Stimulated activated CD4-positive, alpha-beta T cell treated with anti-CD3 and anti-CD28 coated beads, Interleukin-12 subunit alpha, Interleukin-12 subunit beta, amount 100 ng/mL, for 48 hours (primary cell): ENCODE measurements at places on chromosomes 7 and 10.

GRCh38 chr10:72879245-72879644 is 14.3 kb upstream of the OIT3 start:
- DNase-seq = no peak

DNA sequence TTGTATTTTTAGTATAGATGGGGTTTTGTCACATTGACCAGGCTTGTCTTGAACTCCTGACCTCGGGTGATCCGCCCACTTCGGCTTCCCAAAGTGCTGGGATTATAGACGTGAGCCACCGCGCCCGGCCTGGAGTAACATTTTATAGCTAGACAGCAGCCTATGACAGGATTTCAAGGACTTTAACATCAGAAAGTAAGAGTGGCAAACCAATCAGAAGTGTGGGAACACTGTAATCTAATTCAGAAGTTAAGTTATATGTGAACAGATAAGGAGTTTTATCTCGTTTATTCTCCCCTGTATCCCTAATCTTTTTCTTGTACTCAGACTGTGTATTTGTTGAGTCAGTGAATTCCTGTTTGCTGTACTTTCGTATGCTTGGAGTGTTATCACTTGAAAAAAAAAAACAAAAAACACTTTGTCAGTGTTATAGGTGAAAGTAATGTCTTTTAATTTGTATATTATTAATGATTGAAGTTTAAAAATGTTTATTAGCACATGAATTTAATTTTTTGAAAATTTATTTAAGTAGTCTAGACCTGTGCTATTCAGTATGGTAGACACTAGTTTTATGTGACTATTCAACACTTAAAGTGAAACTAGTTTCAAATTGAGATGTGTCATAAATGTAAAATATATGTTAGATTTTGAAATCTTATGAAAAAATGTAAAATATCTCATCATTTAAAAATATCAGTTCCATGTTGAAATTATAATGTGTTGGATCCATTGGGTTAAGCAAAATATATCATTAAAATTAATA is 38.6 kb downstream of the RSBN1L start:
- no peak for DNase-seq

DNA sequence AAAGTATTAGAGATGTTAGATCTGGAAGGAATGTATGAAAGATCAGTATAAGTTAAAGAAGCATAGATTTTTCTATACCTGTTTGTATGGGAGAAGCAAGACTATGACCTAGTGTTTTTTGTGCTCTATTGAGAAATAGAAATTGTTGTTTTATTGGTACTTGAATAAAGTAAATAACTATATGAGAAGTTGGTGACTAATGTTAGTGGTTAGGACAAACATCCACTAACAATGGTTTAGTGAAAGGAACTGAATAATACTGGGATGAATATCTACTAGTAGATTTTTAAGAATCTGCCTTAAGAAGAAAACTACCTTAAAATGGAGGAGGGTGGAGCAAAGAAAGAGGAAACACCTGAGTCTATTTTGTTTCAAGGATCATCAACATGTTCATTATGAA is 521.1 kb upstream of the POT1 start:
- DNase-seq = no peak

DNA sequence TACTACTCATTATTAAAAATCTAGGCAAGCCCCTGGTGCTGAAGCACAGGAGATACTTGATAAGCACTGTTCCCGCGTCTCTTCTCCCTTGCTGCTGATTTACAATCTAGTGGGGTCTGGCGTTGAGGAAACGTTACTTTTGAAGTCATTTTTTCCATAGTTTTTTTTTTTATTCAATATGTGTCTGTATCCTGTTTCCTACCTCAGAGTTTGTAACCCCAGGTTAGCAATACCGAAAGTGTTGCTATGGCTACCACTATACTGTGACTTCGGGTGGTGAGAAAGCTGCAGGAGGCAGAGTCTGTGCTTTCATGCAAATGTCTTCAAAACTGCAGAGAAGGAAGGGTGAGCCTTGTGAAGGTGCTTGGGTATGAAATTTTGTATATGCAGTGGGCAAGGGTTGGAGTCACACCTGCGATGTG is 458.8 kb upstream of the GHITM start:
- DNase-seq = no peak

GRCh38 chr7:88357781-88358525 is 51.3 kb upstream of the STEAP4 start:
- no peak for DNase-seq

DNA sequence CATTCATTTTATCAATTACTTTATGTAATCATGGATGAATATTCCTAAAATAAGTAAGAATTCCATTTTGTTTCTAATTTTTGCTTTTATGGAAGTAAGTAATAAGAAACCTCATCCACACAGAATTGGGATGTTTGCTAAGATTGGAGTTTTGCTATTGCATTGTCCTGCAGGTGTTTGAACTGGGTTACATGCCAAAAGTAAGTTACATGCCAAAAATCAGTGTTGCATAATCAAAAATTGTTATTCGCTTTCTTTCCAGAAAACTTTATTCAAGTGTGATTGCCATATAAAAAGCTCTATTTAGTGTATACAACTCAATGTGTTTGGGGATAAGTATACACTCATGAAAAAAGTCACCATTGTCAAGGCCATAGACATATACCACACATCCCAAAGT is 346.7 kb upstream of the PLXDC2 start:
- no peak for DNase-seq

DNA sequence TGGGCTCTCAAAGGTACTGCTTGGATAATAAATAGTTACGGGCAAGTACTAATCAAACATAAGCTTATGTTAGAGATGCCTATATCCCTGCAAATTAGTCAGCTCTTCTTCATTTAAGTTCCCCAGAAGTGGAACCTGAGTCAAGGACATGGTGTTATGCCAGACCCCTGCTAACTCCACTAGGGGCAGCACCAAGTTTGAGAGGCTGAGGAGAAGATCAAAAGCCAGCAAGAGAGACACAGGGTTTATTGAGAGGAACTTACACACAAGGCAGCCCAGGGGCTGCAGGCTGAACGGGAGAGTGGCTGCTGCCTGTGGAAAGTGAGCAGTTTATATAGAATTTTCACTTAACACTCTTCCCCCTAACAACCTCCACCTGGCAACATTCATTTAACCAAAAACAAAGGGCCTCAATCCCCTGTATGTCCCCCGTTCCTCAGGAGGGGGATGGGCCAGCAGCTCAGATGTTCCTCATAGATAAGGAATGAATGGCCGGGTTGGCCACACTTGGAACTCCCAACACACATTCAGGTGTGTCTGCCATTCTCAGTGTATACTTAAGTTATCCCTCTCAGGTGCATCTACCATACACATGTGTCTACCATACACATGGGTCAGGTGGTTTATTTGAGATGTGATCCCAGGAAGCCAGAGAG is 62.6 kb upstream of the GHITM start:
- DNase-seq = no peak

GRCh38 chr10:106424054-106424453 is 740.5 kb downstream of the SORCS1 start:
- no peak for DNase-seq

- no peak for DNase-seq
Measured at GRCh38 chr7:135745703-135746312, 2.8 kb downstream of the FAM180A start.

- no peak for DNase-seq
Measured at GRCh38 chr10:3496138-3496537, 288.9 kb downstream of the KLF6 start.

DNA sequence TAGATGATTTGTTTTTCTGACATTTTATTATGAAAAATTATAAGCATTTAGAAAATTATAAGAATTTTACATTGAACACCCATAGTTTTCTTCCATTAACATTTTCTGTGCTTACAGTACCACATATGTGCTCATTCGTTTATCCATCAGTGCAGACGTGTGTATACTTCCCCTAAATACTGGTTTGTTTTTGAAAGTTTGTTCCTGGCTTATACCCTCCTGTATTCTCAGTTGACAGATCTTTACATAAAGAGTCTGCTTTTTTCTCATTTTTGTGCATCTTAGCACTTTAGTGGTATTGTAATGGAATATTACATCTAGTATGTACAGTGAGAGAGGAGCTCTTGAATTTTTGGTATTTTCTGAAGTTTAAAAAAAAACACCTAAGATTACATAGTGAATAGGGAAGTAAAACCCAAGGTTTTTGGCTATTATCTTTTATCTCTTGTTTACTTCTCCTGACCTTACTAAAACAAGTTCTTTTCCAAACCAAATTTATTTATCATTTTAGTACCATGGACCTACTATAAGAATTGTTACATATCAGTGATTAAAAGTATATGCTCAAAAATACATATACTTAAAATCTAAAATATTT is 8.1 kb downstream of the DLD start:
- no peak for DNase-seq

GRCh38 chr7:131235489-131236317 is 92.0 kb upstream of the MKLN1 start:
- DNase-seq = peak; percentile 64

DNA sequence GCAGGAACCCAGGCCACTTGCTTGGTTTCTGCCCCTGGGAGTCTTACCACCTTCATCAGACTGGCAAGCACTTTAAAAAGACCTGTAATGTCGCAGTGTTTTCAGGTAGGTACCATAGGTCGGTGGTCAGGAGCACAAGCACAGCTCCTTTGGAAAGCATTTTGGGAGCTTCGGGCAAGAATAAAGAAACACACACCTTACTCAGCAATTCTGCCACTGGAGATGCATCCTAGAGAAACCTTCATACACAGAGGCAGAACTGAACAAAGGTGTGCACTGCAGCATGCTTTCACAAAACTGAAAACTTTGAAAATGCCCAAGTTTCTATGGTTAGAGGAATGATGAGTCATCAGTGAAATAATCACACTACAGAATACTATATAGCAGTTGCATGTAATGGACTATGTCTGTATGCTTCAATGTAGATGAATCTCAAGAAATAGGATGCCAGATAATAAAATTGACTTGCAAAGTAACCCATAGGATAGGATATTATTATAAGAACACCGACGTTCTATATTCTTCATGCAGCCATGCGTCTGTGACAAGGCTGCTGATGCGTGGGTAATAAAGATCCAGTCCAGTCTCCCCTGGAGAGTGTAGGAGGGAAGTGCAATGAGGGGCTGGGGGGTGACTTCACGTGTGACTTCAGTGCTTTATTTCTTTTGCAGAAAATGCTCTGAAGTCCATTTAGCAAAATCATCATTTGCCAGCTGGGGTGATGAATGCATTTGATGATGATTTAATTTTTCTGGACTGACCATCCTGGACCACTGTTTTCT is 309.5 kb downstream of the WDR37 start:
- DNase-seq = no peak

DNA sequence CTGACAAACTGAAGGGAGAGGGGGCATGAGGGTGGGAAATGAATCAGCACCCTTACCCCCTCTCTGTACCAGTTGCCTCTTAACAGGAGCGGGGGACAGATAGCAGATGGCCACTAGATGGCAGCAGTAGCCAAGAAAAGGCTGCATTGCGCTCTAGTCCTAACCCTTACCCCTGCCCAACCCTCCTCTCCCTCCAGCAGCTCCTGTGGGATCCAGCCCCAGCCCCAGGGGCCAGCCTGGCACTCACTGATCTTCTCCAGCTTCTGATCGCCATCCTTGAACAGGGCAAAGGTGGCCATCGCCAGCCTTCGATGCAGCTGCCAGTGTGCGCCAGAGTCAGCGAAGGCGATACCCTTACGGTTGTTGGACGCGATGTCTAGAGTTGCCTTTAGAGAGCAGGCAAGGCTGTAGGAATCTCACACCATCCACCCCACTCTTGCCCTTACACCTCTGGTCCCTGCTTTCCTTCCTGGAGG is 2.2 kb downstream of the CYP17A1 start:
- DNase-seq = peak; percentile 60

- DNase-seq = no peak
Measured at GRCh38 chr10:122331615-122332446, 42.7 kb upstream of the PLEKHA1 start.

- no peak for DNase-seq
Measured at GRCh38 chr7:115578576-115578975, 452.0 kb downstream of the TFEC start.

- DNase-seq = no peak
Measured at GRCh38 chr10:106567629-106568028, 596.9 kb downstream of the SORCS1 start.

- DNase-seq = no peak
Measured at GRCh38 chr7:34104115-34104514, 198.8 kb downstream of the BMPER start.

DNA sequence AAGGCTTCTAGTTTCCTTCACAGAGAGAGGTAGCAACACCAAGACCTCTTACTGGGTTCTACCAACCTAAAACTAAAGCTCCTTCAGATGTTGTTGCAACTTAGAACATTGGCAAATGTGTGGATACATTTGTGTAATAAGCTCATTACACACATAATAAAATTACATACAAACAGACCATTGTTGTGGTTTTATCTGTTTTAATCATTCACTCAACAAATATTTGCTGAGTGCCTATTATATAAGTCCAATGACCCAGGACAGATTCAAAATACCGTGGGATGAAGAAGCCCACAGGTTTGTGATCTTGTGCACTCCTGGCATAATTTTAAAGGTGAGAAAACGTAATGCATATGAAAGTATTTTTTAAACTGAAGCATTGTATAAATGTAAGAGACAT is 160.4 kb upstream of the NPVF start:
- no peak for DNase-seq
